Calu3 (cell line): ENCODE measurements at places on chromosomes 3 and 15. TPM values are rescaled to one million over a fixed set of nuclear protein-coding genes. Genes with fewer than 3 reads are reported as not detected.

GRCh38 chr15:45259796-45260195 lies 7.8 kb downstream of the SLC28A2 start:
- no peak for DNase-seq

GRCh38 chr3:14398797-14399106 lies 3.7 kb upstream of the SLC6A6 start:
- no peak for DNase-seq

- no peak for DNase-seq
Observed at GRCh38 chr3:194503081-194503531, 16.3 kb upstream of the ATP13A3 start.

GRCh38 chr15:39583596-39584265 lies 2.9 kb downstream of the THBS1 start:
- DNase-seq: no peak

GRCh38 chr15:93861413-93861812 lies 369.9 kb upstream of the MCTP2 start:
- DNase-seq: no peak

GRCh38 chr15:81754078-81754477 lies 291.7 kb downstream of the MEX3B start:
- no peak for DNase-seq

- DNase-seq: no peak
Observed at GRCh38 chr3:120487191-120487650, 36.4 kb upstream of the FSTL1 start.

C2CD4A gene
- total RNA-seq: 17.1 and 17.6 TPM in 2 replicates

FBLN2 gene
- not detected in 2 replicates for total RNA-seq

FRMD4B gene
- total RNA-seq: 13.8 and 16.7 TPM in 2 replicates
